ENCODE measurements at places on chromosomes 16 and 17.

GRCh38 chr16:22659933-22660332, 149.2 kb downstream of the NPIPB5 start:
- DNase-seq = no peak

DNA sequence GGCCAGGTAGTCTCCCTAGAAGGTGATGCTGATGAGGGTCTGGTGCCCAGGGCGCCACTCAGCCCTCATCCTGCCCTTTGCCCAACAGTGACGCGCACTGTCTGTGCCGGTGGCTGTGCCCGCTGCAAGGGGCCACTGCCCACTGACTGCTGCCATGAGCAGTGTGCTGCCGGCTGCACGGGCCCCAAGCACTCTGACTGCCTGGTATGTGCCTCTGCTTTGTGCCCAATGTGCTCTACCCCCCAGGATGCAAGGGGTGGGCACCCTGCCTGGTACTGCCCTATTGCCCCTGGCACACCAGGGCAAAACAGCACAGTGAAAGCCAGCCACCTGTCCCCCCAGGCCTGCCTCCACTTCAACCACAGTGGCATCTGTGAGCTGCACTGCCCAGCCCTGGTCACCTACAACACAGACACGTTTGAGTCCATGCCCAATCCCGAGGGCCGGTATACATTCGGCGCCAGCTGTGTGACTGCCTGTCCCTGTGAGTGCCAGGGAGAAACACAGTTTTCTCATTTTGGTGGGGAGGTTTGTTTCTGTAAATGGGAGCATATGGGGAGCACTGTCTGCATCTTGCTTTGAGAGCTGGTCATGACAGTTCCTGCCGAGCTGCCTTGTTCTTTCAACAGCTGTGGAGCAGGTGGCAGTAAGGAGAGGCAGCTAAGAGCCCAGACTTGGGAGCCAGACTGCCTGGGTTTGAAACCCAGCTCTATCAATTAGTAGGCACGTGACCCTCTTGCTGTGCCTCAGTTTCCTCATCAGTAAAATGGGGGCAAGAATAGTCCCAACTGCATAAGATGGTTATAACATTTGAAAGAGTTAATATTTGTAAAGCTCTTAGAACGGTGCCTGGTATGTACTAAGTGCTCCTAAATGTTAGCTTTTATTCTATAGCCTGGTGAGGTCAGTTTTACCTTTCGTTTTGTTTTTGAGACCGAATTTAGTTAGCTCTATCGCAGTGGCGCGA, 10.4 kb downstream of the ERBB2 start:
- no peak for DNase-seq

- no peak for DNase-seq
Observed at GRCh38 chr16:1538804-1539520, 5.5 kb downstream of the TMEM204 start.

- no peak for DNase-seq
Observed at GRCh38 chr16:8391257-8391656, 199.1 kb downstream of the TMEM114 start.

- DNase-seq = no peak
Observed at GRCh38 chr17:57377094-57377493, 120.8 kb downstream of the MSI2 start.

- DNase-seq = no peak
Observed at GRCh38 chr17:82242977-82243647, 14.3 kb downstream of the SLC16A3 start.

DNA sequence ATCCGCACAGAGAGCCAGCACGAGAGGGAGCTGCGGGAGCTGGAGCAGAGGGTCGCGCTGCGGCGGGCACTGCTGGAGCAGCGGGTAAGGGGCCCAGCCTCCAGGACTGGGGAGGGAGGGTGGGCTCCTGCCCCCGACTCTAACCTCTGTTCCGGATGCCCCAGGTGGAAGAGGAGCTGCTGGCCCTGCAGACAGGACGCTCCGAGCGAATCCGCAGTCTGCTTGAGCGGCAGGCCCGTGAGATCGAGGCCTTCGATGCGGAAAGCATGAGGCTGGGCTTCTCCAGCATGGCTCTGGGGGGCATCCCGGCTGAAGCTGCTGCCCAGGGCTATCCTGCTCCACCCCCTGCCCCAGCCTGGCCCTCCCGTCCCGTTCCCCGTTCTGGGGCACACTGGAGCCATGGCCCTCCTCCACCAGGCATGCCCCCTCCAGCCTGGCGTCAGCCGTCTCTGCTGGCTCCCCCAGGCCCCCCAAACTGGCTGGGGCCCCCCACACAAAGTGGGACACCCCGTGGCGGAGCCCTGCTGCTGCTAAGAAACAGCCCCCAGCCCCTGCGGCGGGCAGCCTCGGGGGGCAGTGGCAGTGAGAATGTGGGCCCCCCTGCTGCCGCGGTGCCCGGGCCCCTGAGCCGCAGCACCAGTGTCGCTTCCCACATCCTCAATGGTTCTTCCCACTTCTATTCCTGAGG, 4.4 kb downstream of the HIRIP3 start:
- no peak for DNase-seq

DNA sequence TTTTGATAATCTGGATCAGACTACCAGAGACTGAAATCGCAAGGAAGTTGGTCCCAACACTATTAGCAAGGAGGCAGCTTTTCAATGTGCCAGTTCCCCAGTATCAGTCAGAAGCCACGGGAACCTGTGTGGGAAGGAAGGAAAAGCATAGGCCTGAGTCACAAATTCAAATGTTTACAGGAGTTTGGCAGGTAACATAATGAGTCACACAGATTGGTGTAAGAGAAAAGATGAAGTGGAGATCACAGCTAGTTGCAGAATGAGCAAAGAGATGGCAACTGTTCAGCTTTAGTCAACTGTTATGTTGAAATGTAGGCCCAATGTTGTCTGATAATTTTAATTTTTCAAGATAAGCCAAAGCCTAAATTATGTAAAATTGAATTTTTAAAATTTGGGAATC, 28.1 kb upstream of the ITGA2B start:
- no peak for DNase-seq
